Cortex of kidney (tissue), 1 donor: ENCODE measurements at places on chromosomes 13 and 19.

DNA sequence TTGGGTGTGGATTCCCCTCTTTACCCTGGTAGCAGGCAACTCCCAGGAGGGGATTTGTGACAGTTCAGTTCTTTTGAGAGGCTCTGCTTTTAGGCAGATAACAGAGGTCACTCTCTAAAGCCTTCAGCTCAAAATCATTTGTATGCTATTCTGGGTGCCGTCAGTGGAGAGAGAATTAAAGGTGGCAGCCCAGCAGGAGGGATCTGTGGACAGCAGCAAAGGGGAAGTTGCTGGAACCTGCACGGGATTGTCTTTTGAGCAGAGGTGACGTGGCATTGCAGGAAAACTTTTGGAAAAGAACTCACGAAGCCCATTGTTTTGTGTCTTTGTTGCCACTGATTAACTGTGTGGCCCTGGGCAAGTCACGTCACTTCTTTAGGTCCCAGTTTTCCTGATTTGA lies 62.4 kb upstream of the C1QTNF9 start:
- DNase-seq: no peak

DNA sequence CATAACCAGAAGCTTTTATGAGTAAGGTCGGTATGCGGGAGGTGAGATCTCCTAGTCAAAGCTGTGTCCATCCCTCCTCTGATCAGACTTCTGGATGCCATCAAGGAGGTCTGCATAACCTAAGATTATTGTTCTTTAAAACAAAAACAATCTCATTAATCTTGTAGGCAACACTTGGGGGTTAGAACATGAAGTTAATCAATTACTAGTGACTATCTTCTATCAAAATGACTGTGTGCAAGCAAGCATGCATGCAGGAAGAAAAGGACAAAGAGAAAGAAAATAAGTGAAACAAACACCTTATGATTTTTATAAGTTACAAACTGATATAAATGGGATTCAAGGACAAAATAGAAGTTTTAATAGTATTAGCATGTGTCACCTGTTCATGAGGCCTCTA lies 2435.9 kb upstream of the PCDH20 start:
- DNase-seq: no peak

DNA sequence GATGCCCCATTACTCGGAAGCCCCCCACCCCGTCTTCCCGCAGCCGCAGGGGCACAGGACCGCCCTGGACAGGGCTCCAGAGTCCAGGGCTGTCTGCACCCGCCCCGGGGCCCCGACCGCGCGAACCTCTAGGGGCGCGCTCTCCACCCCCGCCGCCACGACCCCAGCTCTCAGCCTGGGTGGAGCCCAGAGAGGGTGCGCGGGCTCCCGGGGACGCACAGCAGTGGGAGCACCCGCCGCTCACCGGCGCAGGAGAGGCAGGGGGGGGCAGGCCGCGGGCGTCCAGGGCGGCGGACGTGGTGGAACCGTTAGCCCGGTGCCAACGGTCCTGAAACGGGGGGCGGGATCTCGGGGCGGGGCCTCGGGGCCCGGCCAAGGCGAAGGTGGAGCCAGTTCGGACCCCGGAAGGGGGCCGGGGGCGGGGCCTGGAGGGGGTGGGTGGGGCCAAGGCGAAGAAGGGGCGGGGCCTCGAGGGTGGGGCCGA lies at the start of gene ATP8B3:
TSS of gene ATP8B3 (minus strand) at position 335 of the 484 bp plus-strand sequence. CDS start 540 bp downstream, outside the sequence.
- DNase-seq: no peak

DNA sequence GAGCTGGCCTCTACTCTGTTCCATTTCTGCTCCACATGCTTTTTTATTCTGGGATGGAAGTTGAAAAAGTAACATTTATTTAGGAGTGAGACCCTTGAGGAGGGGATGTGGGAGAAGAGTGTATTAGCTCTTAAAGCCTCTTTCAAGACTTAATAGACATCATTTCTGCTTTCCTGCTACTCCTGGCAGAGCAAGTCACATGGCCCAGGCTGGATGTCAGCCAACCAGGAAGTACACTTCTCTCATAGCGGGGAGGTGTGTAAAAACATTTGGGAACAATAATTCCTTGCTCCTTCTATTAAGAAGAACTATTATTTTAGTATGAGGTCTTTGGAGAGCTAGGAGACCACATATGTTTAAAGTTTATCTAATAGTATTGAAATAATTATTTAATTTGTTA lies 40.6 kb upstream of the FAM216B start:
- DNase-seq: no peak

GRCh38 chr19:17486545-17487240 lies 16.4 kb downstream of the SLC27A1 start:
- no peak for DNase-seq

- no peak for DNase-seq
Observed at GRCh38 chr13:59893266-59893665, 270.5 kb downstream of the DIAPH3 start.

GRCh38 chr19:9935506-9936325 lies 599 bp downstream of the OLFM2 start:
- no peak for DNase-seq

- no peak for DNase-seq
Observed at GRCh38 chr19:38852231-38853044, 2.7 kb upstream of the HNRNPL start.

DNA sequence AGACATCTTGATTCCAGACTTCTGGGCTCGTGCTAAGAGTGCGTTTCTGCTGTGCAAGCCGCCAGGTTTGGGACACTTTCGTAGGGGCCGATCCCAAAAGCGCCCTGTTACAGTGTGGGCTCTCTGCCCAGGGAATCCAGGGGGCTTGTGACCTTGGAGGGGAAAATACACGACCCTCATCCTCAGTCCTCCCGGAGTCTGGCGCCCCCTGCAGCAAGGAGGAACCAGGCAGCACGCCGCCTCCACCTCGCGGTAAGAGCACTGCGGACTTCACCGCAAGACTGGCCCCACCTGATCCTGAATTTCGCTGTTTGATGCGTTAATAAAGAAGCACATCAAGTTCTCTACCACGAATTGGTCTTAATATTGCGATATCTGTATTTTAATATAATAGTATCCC lies 5.2 kb downstream of the POLRMT start:
- DNase-seq: no peak

- no peak for DNase-seq
Observed at GRCh38 chr13:76738616-76739015, 147.6 kb downstream of the KCTD12 start.

DNA sequence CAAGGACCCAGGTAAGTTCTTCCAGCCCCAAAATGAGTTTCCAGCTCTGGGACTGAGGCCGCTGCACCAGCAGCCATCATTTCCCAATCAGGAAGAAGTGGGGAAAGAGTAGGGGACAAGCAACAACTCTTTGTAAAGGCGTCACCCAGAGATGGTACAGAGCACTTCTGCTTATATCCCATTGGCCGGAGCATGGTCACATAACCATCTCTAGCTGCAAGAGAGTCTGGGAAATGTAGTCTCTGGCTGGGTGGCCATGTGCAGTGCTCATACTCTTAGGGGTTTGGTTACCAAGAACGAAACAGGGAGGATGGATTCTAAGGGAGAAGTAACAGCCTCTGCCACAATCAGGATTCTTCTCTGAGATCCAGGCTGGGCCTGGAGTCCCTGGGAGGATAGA lies 26.3 kb downstream of the CKM start:
- DNase-seq: no peak

DNA sequence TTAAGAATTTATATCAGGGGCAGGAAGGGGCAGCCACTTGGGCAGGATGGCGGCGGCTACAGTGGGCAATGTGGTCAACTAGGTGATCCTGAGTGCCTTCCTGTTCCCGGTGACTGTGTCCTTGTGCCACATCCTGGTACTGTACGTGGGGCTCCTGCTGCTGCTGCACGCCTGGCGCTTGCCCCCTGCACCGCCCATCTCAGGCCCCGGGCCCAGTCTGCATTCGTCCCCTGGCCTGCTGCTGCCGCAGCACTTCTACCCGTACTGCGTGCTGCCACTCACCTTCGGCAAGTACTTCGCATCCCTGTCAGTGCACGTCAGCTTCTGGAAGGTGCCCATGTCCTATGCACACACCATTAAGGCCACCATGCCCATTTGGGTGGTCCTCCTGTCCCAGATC lies 40.1 kb downstream of the IFT88 start:
- DNase-seq: no peak

DNA sequence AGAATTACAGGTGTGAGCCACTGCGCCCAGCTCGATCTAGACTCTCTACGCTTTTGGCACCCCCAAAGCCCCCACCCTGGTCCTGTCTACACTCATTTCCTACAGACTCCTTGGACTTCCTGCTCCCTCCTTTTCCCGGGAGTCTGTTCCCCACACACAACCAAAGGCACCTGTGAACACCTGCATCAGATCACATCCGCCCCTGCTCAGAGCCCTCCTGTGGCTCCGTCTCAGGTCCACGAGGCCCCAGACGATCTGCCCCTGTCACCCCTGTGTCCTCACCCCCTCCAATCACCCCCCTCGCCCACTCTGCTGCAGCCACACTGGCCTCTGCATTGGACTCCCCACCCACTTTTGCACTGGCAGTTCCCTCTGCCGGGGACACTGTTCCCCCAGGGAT lies 12.4 kb upstream of the PAK4 start:
- DNase-seq: no peak

DNA sequence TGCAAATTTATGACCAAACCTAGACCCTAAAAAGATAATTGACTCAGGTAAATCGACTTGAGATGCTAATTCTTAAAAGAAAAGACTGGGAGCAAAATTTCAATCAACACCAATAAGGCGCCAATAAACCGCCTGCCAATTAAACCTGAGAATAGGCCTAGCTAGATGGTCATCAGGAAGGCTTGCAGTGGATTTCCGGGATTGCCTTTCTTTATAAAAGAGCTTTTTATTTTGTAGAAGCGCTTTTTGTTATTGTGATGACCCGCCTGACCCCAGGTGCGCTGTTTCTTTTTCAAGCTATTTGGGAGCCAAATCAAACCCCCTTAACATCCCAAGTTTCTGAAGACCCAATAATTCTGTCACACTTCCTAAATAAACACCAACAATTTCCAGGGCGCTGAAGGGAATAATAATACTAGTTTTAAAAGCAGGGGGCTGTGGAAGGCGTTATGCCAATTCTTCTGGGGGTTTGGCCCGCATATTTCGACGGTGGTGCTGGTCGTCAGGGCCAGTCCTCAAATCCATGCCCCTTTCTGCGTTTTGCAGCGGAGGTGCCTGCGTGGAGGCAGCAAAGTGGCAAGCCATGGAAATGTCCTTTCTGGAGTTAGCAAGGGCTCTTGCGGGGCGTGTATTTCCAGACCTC lies 2.9 kb upstream of the ZIC5 start:
- no peak for DNase-seq

DNA sequence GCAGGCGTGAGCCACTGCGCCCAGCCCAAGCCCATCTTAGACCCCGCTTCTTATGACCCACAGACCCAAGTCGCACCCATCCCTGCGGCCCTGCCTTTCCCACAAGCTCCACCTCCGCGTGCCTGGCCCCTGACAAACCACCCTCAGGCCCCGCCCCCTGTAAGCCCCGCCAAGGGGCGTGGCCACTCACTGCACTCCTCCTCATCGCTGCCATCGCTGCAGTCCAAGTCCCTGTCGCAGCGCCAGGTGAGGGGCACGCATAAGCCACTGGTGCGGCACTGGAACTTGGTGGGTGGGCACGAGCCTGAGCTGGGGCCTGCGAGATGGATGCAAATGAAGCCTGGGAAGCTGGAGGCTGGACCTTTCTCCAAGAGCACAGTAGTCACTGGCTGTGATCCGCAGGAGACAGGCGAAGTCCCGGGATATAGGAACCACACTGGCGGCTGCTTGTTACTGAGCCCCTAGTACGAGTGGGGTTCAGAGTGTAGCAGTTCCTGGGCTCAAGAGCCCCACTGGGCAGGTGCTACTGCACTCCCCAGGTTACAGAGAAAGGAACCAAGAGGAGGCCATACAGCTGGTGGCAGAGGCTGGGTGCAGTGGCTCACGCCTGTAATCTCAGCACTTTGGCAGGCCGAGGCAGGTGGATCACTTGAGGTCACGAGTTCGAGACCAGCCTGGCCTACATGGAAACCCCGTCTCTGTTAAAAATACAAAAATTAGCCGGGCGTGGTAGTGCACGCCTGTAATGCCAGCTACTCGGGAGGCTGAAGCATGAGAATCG lies 3.1 kb downstream of the CD320 start:
- DNase-seq: no peak

GRCh38 chr13:25971047-25971446 lies 80.8 kb downstream of the SHISA2 start:
- DNase-seq: no peak

- no peak for DNase-seq
Observed at GRCh38 chr13:20616059-20616797, 49.3 kb downstream of the IFT88 start.

DNA sequence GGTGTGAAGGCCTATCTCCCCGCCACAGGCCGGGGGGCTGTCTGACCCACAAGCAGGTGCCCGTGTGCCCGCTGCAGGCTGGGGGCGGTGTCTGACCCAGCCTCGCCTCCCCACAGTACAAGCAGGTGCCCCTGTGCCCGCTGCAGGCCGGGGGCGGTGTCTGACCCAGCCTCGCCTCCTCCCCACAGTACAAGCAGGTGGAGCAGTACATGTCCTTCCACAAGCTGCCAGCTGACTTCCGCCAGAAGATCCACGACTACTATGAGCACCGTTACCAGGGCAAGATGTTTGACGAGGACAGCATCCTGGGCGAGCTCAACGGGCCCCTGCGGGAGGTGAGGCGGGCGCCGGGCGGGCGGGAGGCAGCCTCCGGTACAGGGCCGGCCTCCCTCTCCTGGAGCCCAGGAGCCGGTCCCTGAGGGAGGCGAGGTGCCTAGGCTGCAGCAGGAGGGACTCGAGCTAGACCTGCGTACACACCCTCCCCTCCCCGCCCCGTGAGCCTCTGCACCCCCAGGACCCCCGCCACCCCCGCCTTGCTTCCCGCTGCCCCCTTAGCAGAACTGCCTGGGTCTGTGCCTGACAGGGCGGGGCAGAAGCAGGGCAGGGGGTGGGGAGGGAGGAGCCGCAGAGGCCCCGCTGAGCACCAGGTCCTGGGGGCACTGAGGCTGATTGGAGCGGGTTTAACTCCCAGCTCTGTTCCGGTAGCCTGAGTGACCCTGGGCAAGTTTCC lies 20.6 kb downstream of the HCN2 start:
- DNase-seq: no peak

- no peak for DNase-seq
Observed at GRCh38 chr19:5646703-5647102, 23.8 kb downstream of the SAFB start.

GRCh38 chr13:29513002-29513980 lies 82.2 kb downstream of the SLC7A1 start:
- DNase-seq: no peak

DNA sequence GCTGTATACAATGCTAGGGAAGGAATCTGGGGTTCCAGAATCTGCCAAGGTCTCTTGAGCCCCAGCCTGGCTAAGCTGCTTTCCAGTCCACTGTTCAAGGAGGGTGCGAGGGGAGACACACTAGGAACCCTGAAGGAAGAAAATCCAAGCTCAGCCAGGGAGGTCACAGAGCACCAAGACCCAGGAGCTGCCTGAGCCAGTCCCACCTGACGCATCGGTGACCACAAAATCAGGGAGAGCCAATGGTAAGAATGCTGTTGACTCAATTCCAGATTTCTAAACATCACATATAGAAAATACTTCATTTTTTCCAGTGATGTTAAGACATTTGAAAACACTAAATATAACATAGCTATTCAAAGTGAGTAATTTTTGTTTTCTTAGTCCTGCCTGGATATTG lies 50.1 kb downstream of the CEP89 start:
- no peak for DNase-seq
